CD4-positive, alpha-beta T cell (primary cell): ENCODE measurements at places on chromosomes 11 and 22.

DNA sequence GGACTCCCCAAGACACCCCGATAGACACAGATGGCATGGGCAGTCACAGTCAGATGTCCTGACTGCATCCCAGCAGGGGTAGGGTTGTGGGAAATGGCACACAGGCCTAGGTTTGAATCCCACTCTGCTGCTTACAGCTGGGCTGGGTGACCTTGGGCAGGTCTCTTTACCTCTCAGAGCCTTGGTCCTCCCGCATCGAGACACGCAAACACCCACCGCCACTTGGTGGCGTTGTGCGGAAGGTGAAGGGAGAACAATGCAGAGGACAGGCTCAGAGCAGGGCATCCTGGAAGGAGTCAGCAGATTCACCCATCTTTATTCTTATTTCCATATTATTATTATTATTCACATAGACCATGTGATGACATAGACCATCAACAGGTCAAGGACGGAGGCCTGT is 140.5 kb downstream of the MIAT start:
- DNase-seq: no peak

- no peak for DNase-seq
Measured at GRCh38 chr11:125593114-125593820, 615 bp downstream of the STT3A start.

DNA sequence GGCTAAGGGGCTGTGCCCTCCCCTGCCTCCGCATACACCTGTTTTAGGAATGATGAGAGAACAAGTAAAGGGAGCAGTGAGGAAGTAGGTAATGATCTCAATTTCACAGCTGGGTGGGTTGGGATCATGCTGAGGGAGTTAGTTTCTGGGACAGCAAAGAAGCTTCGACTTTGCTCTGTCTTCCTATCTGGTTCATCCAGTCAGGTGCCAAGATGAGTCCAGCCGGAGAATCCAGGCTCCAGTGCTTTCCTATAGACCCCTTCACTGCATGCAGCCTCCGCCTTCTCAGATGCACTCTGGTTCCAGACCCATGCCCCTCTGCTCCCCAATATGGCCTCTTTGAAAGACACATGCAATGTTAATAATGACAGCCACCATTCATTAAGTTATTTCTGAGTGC is 119.1 kb upstream of the NCAM1 start:
- no peak for DNase-seq

GRCh38 chr11:90344546-90344945 is 121.7 kb upstream of the CHORDC1 start:
- DNase-seq: no peak

DNA sequence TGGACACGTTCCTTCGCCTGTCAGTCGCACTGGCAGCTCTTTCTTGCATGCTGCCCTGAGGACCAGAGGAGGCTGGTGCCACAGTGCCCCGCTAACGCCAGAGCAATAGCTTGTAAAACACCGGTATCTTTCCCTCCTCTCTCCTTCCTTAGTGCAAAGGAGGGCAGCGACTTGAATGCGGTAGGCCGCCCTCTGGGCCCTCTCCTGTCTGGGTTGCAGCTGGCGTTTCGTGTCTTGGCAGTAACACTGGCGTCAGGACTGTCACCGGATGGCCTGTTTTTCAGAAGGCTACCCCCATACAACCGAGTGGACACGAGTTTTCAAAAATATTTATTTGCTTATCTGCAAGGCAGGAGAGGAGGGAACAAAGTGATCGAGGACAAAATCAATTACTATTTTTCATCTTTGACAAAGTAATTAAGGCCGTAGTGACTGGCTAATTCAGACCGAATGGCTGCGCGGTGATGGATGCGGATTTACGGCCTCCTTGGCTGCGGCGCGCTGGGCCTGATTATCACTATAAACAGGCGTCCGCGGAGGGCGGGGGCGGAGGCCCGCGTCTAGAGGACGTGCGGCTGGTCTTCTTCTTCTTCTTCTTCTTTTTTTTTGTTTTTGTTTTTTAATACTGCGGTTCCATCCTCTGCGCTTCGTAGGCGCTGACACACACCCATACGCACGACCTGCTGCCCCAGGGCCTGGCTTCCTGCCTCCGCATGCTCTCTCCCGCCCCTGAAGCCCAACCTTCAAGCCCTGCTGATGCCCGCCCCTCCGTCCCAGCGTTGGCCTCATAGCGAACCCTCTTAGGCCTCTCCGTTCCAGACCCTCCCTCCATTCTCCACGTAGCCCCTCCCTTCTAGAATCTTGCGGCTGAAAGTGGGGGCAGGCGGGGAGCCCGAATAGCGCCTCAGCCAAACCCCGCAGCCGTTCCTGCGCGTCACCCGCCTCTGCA is 2.9 kb upstream of the SLC6A5 start:
- DNase-seq: no peak

GRCh38 chr22:30044881-30045493 is 35.3 kb upstream of the HORMAD2 start:
- DNase-seq: no peak

DNA sequence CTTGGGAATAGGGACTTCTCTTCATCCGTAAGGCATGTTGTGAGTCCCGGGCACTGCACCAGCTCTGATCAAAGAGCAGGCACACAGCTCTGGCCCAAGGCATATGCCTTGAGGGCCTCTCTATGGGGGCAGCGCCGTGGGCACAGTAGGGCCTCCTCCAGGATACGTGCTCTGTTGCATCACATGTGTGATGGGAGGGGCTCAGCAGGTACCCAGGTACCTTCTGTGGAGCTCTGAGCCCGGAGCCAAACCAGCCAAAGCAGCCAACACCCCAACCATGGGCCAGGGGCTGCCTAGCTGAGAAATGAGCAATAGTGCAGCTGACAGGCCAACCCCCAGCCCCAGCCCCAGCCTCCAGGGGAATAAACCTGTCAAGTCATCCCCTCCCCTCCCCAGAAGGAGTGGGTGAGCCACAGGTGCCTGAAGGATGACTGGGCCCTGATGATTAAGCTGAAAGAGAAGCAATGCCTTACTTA is 79.7 kb upstream of the SHISAL1 start:
- no peak for DNase-seq

DNA sequence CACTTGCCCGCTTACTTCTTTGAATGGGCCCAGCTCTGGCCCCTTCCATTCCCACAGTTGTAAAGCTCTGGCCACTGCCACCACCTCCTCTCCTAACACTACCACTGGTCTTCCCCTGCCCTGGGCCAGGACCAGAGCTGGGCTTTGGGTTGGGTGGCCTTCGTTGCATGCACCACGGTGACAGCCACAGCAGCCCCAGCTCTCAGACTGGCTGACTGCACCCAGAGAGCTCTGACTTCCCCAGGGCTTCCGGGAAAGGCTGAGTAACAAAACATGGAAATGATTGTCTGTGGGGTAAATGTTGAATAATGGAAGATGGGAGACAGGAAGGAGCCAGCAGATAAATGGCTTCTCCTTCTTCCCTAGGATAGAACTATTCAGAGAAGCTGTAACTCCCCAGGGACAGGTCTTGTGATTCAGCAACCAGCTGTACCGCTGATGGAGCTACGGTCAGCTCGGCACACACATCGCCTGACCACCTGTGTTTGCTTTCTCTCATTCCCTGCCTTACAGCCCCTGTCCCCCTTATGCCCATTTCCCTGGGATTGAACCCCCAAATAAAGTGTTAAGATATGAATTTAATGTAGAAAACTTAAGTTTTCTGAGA is 27.6 kb downstream of the SCN4B start:
- DNase-seq: no peak

- DNase-seq: no peak
Measured at GRCh38 chr11:2256293-2256913, 14.0 kb downstream of the ASCL2 start.

GRCh38 chr11:469684-470560 is 19.8 kb downstream of the PTDSS2 start:
- DNase-seq: no peak

GRCh38 chr11:117815262-117815803 is 9.2 kb downstream of the FXYD2 start:
- peak; percentile 49 for DNase-seq

GRCh38 chr11:126080161-126080941 is 17.7 kb upstream of the CDON start:
- no peak for DNase-seq

- DNase-seq: no peak
Measured at GRCh38 chr22:44576311-44577260, 78.6 kb upstream of the RTL6 start.

DNA sequence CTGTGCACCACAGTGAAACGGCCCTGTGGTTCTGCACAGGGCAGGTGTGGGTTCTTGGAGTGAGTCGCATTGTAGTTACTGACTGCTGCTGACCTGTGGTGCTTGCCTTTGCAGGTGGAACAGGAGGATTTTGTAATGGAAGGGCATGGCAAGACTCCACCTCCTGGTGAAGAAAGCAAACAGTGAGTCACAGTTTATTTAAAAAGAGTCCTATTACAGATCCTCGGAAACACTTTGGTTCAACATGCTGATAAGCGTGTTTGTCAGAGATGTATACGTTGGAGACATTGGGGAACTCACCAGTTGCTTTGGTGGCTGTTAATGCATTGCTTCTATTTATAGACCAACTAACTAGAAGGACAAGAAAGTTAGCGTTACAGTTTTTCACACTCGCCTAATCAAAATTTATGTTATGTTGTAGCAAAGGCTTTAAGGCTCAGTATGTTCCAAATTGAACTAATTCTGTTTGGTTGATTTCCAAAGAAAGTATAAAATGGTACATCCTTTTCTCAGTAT is 21.7 kb upstream of the TNRC6B start:
- no peak for DNase-seq

DNA sequence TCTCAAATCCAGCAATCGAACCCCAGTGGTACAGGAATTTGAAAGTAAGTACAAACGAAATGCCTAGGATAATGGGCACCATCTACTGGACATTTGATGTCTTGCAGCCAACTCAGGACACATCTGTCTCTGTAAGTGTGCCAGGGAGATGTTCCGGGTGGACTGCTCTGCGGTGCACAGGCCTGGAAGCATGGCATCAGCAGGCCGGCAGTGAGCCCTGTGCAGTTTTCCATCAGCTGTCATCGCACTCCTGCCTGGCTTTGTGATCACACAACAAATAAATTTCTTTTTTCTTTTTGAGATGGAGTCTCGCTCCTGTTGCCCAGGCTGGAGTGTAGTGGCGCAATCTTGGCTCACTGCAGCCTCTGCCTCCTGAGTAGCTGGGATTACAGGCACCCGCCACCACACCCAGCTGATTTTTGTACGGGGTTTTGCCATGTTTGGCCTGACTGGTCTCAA is 71.0 kb downstream of the JAM3 start:
- peak; percentile 46 for DNase-seq

DNA sequence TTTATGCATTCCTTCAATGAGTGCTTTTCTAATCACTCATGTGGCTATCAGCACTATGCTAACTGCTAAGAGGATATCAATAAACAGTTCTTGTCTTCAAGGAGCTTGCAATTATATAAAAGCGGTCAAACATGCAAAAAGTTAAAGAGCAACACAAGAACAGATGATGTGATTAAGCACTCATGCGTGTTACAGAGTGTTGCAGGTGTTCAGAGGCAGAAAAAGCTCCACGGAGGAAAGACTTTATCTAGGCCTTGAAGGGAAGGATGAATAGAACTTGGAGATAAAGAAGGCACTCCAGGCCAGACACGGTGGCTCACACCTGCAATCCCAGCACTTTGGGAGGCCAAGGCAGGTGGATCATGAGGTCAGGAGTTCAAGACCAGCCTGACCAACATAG is 13.6 kb downstream of the CD3E start:
- DNase-seq: no peak

DNA sequence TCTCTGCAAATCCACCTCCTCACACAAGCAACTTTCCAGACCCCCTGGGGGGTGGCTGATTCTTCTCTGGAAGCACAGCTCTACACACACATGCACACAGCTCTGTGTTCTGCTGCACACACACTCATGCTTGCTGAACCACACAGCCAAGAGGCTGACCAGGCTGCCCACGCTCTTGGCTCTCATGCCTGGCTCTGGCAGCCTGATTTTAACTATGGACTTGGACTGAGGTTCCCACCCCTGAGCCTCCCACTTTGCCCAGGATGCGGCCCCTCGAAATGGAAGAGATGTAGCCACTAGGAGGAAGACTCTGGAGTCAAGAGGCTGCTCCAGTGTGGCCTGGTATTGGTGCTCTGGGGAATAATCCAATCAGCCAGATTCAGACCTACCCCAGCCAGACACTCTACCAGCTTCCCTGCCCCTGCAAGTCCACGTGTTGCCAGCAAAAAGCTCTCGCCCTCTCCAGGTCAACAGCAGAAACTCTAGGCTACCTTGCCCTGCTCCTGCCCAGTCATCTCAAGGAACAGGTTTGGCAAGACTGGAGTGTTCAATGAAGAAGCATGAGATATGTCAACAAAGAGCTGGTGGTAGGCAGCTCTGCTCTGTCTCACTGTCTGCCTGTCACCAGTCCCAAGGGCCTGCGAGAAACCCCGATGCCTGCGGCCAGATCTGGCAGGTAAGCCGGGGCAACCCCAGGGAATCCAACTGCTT is 8.8 kb upstream of the CASTOR1 start:
- DNase-seq: no peak

GRCh38 chr11:93819966-93820695 is 30.3 kb downstream of the VSTM5 start:
- DNase-seq: no peak

- DNase-seq: no peak
Measured at GRCh38 chr22:45320357-45320976, 10.7 kb downstream of the FAM118A start.

GRCh38 chr11:125460275-125460674 is 35.8 kb downstream of the FEZ1 start:
- no peak for DNase-seq

- DNase-seq: no peak
Measured at GRCh38 chr22:25869771-25870170, 127.8 kb downstream of the MYO18B start.

GRCh38 chr22:17918840-17919239 is 105.5 kb downstream of the MICAL3 start:
- no peak for DNase-seq

- DNase-seq: no peak
Measured at GRCh38 chr11:64759131-64759721, 548 bp downstream of the PYGM start.

DNA sequence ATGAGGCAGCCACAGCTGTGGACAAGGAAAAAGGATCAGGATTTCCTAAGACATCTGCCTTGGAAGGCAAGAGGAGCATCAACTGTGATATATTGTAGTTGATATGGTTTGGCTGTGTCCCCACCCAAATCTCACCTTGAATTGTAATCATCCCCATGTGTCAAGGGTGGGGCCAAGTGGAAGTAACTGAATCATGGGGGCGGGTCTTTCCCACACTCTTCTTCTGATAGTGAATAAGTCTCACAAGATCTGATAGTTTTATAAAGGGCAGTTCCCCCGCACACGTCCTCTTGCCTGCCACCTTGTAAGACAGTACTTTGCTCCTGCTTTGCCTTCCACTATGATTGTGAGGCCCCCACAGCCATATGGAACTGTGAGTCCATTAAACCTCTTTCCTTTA is 10.2 kb downstream of the RIC8A start:
- no peak for DNase-seq

DNA sequence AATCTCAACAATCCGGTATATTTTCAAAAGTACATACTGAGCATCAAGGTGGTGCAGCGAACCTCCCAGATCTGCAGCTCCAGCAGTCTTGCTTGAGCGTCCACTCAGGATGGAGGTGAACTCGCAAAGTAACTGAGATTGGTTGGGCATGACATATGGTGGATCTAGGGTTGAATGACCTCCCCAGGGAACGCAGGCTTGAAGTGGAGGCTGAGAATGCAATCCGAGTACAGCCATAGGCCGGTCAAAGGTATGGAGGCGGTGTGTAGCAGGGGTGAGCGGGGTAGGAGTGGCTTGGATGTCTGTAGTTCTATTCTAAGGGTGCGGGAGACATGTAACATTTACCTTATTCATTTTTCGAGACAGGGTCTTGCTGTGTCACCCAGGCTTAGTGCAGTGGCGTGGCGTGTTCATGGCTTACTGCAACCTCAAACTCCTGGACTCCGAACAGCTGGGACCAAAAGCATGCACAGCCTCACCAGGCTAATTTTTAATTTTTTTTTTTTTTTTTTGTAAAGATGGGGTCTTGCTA is 631 bp upstream of the C22orf39 start:
- no peak for DNase-seq
